ENCODE measurements at places on chromosomes 2 and 18.

- DNase-seq, result no peak
Measured at GRCh38 chr18:43277164-43277600, at the start of gene SYT4. Gene SYT4, minus strand, starts transcription at chr18:43277490. Its CDS starts 209 bp downstream, at chr18:43277281.

- no peak for DNase-seq
Measured at GRCh38 chr2:18883616-18884456, 294.5 kb upstream of the NT5C1B start.

- no peak for DNase-seq
Measured at GRCh38 chr18:49072524-49072934, 121.8 kb upstream of the SMAD7 start.

- DNase-seq, result no peak
Measured at GRCh38 chr2:151410485-151410834, 758 bp downstream of the RIF1 start.

- DNase-seq, result no peak
Measured at GRCh38 chr2:127193164-127193966, 26.7 kb downstream of the CYP27C1 start.

DNA sequence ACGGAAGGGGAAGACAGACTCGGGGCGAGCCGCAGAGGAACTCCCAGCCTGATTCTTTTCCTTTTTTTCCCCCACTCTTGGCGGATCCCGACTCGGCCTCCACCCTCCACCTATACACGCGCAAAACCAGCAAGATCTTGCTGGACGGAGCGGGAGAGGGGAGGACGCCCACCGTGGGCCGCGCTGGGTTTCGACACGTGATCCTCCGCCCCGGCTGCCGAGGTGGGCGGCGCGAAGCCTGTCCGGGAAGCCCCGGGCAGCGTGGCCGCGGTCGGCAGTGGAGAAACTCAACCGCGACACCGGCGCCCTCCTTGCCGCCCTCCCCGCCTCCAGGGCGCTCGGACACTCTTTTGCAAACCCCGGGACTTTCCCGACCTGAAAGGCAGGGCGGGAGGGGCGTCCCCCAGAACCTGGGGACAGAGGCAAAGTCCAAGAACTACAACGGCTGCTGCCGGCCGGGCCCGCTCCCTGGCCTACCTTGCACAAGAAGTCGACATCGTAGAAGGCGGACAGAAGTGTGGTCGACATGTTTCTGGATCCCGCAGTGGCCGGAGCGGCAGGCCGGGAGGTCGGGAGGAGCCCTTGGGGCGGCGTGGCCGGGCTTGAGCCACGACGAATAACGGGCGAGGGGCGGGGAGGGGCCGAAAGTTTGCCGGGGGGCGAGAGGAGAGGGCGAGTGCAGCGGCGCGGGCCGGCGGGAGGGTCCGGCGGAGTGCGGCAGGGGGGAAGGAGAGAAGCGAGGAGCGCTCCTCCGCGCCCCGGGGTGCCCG lies 433 bp downstream of the ZFP36L2 start:
- peak; percentile 41 for DNase-seq

- DNase-seq, result no peak
Measured at GRCh38 chr2:1653956-1654695, 90.2 kb downstream of the PXDN start.

- no peak for DNase-seq
Measured at GRCh38 chr2:76928026-76928425, 594.1 kb downstream of the LRRTM4 start.

DNA sequence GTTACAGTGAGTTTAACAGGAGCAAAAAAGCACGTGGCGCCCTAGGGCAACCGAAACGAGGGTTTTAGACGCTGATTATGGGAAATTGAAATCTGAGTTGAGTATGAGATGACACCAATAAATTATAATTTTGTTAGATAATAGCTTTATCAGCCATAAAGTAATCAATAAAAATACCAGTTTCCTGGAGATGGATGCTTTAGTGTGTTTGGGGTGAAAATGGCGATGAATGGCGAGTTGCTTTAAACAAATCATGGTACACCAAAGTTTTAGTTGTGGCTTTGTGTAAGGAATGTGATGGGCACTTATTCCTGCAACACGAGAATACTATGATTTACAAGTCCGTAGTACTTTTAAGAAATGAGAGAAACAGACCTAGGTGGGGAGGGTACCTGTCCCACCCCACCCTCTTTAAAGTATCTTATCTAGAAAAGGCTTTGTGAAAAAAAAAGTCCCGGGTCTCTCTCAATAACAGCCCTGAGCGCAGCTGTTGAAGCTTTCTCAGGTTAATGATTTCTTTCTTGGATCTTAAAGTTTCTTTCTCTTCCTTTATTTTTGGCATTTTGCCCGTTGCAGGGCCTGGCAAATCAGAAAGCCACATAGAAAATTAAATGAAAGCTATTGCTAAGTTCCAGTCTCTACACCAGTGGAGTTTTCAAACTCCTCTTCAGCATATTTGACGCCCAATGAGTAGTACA lies 1.5 kb upstream of the RRM2 start:
- DNase-seq, result no peak

- DNase-seq, result no peak
Measured at GRCh38 chr2:202017940-202018339, 15.7 kb upstream of the FZD7 start.

GRCh38 chr2:875687-876615 lies 74.7 kb upstream of the SNTG2 start:
- no peak for DNase-seq

DNA sequence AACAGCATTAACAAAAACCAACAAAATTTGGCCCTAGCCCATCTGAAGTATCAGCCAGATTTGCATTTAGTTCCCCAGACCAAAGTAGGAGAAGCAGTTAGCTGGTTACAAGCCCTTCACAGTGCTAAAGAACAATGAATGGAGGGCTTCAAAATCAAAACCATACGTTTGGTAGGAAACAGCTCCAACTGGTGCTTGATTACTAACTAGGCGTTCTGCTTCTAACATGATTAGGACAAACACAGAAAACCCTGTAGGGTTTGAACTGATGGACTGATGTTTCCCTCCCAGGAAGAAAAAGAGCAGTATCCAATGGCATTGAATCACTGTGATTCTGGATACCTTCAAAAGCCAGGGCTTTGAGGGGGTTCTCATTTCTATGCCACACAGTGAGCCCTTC lies 20.5 kb upstream of the STAT4 start:
- no peak for DNase-seq

DNA sequence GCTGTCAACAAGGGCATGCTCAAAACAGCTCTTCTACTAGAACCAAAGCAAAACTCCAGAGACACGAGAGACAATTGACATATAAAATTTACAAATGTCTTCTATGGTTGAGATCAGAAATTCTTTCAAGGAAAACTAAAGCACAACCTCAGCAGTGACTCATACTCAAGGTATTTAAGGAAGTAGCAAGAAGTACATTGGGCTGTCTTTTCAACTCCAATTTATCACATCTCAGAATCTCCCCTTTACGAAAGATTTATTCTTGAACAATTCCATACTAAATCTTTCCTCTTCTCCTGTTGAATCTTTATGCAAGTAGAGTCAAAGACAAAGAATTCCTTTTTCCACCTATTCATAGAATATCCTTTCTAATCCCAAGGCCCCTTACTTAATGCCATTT lies 324.0 kb downstream of the IRS1 start:
- no peak for DNase-seq

DNA sequence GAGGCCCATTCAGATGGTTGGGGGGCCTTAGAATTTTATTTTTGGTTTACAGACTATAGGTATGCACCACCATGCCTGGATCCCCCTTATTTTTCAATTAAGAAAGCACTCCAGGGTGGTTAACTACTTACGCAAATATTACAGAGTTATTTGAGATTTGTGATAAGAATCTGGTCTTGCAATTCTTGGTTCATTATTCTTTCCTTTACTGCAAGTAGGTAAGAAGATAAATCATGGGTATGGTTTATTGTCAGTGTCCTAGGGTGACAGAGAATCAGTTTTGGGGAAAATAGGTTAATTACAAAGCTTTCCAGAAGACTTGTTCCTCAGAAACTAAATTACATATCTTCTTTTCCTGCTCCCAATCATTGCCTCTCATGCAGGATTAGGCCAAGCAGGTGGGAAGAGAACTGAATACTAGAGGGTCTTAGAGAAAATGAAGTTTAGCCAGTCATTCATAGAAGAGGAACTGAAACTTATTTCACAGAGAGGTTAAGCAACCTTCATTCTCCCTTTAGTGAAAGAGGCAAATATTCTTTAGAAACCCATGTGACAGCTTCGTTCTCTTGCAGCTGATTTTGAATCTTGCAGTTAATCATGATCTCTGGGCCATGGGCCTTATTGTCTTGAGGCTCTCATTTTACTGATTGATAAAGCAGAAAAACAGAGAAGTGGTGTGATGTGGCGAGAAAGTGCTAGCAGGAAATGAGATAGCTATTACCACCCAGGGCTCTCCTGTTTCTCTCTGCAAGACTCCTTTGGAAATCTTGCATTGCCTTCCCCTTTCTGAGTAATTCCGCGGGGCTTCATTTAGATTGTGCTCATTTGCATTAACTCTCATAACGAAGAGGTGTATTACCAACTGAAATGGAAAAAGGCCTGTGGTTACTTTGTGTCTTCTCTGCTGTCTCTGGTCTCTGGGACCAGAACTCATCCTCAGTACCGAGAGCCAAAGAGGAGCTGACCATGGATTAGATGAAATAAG lies 44.8 kb upstream of the ARHGAP25 start:
- DNase-seq, result no peak

DNA sequence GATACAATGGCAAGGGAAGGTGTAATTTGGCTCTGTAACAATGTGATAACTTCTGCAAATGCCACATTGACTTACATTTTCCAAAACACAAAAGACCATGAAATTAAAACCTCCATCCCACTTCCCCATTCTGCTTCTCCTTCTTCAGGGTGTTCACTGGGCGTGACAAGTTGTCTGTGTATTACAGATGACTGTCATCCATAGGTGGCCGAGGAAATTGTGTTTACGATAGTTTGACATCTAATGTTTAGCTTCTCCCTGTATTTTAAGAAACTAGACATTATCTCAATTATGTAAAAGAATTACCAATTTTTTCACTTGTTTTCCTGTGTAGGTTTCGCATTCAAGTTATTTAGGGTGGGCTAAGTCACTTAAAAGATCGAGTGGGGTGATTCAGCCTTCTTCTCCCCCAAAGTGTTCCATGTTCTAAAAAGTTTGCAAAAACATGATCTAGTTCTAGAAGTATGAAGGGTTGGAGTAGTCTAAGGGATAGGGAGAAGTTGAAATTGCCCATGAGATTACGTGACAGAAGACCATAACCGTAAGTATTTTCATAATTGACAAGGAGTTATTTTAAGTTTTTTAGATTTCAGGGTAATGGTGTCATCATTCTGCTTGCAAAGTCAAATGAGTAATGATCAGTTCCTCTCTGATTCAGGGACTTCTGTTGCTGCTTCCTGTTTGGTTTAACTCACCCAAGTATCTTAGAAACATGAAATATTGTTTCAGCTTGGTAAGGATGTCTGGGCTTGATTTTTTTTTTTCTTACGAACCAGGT lies 25.2 kb upstream of the CYTIP start:
- no peak for DNase-seq

DNA sequence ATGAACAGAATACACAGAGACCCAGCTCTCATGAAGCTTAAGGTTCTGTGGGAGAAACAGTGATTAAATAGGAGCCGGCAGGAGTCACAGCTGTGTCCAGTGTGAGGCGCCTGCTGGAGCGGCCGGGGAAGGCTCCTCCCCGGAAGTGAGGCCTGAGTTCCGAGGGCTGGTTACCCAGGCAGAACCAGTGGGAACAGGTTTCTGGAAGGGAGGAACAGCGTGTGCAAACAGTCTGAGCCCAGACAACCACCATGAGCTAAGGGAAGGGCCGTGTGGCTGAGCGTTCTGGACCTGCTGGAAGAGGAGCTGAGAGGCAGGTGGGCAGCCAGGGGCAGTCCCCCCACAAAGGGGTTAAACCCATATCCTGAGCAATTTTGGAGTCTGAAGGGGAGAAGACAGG lies 26.0 kb upstream of the NPAS2 start:
- no peak for DNase-seq

DNA sequence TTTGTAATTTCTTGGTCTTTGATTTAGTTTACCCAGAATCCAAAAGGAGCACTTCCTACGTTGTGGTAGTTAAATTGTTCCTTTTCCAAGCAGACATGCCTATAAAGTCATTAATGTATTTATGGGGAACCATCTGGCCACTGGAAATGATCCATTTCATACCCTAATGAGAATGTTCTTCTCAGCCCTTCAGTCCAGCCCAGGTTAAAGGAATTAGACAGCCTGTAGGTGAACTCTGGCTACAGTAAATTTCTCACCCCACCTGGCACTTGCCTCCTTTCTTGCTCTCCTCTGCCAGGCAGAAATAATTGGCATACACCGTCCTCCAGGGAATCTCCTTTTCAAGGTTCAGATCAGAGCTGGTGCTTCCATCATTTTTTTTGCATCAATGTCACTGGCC lies 121.1 kb downstream of the SETBP1 start:
- DNase-seq, result no peak

GRCh38 chr2:197077336-197077735 lies 150.8 kb upstream of the PGAP1 start:
- DNase-seq, result no peak

- DNase-seq, result no peak
Measured at GRCh38 chr2:3329491-3329890, 48.1 kb downstream of the EIPR1 start.

DNA sequence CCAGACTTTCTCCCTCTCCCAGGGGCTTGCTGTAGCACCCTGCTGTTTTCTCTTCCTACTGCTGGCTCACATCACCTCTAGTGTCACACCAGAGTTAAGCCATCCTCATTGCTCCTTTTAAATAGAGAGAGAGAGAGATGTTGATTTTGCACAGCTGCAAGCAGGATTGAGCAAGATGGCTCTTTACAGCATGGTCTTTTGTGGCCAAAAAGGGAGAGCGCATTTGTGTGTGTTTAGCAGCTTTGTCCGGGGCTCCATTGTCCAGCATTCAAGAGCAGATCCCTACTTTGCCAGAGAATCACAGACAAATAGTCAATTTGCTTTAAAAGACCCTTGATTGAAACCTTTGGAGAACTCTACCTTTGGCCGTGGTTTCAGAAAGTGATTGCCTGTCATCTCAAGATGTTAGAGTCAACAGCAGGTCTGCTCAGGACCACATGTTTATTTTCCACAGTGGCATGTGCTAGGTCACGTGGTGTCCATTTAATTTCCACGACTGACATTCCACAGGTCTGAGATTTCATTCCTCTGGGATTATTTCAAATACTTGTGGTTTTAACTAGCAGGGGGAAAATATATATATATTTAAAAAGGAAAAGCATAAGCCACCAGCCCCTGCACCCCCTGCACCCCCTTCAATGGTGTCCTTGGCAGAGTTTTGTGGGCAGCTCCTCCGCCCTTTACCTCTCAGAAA lies 359.9 kb upstream of the SLC14A2 start:
- no peak for DNase-seq

GRCh38 chr18:29285471-29285870 lies 1108.5 kb upstream of the CDH2 start:
- DNase-seq, result no peak

- DNase-seq, result no peak
Measured at GRCh38 chr2:235725016-235725489, 231.2 kb downstream of the AGAP1 start.

DNA sequence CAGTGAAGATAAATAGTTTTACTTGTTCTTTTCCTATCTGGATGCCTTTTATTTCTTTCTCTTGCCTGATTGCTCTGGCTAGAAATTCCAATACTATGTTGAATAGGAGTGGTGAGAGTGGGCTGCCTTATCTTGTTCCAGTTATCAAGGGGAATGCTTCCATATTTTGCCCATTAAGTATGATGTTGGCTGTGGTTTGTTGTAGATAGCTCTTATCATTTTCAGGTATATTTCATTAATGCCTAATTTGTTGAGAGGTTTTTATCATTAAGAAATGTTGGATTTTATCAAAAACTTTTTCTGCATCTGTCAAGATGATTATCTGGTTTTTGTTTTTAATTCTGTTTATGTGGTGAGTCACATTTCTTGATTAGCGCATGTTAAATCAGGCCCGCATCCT lies 655.8 kb downstream of the NUP35 start:
- DNase-seq, result no peak

GRCh38 chr18:323253-323622 lies 55.4 kb upstream of the THOC1 start:
- DNase-seq, result no peak
